Spleen (tissue), 13 donors: ENCODE measurements at places on chromosomes 2 and 18. TPM values are rescaled to one million over a fixed set of nuclear protein-coding genes. Genes with fewer than 3 reads are reported as not detected.

The SLC30A3 gene
- 0.16 TPM for polyA plus RNA-seq

The MC2R gene
- not detected for polyA plus RNA-seq

The NRP2 gene
- polyA plus RNA-seq, result 3.1 TPM

The CCDC74B gene
- 0.57 TPM for polyA plus RNA-seq

The TRIM43 gene
- not detected for polyA plus RNA-seq

The DDX1 gene
- 47.3 TPM for polyA plus RNA-seq

The TEKT4 gene
- not detected for polyA plus RNA-seq

The PAX3 gene
- not detected for polyA plus RNA-seq

The ST8SIA3 gene
- polyA plus RNA-seq, result not detected

The LYPD1 gene
- 0.36 TPM for polyA plus RNA-seq

The MRO gene
- polyA plus RNA-seq, result 0.48 TPM

The CYTIP gene
- 27.3 TPM for polyA plus RNA-seq

The PPP4R3B gene
- 29.1 TPM for polyA plus RNA-seq

The LBX2 gene
- polyA plus RNA-seq, result 0.50 TPM

The EVA1A gene
- polyA plus RNA-seq, result 13.7 TPM

The GNLY gene
- polyA plus RNA-seq, result 31.5 TPM

The RAB6D gene
- 0.05 TPM for polyA plus RNA-seq

The NLRC4 gene
- polyA plus RNA-seq, result 7.3 TPM
